ENCODE measurements at places on chromosomes 13 and 19. TPM values are rescaled to one million over a fixed set of nuclear protein-coding genes. Genes with fewer than 3 reads are reported as not detected.

Gene TNFRSF19
- 1.2 TPM for total RNA-seq

Gene WTIP
- total RNA-seq = 12.9 TPM

Gene DMKN
- total RNA-seq = not detected

Gene ACER1
- not detected for total RNA-seq

Gene NLRP4
- not detected for total RNA-seq

Gene SHANK1
- not detected for total RNA-seq

Gene UCHL3
- total RNA-seq = 4.1 TPM

Gene MYH14
- 392 TPM for total RNA-seq

Gene ICAM4
- total RNA-seq = not detected

Gene PGLYRP2
- total RNA-seq = not detected

Gene ZNF534
- 0.37 TPM for total RNA-seq

Gene FGF21
- not detected for total RNA-seq

Gene ZNF284
- 3.7 TPM for total RNA-seq

Gene PRDX2
- 118 TPM for total RNA-seq

Gene TMEM150B
- 15.8 TPM for total RNA-seq

Gene ZNF878
- total RNA-seq = 0.55 TPM

Measured in stomach (tissue), 19 donors.